Stimulated activated CD8-positive, alpha-beta memory T cell treated with anti-CD3 and anti-CD28 coated beads, Interleukin-12 subunit alpha, Interleukin-12 subunit beta, amount 100 ng/mL, for 1 hour (primary cell): ENCODE measurements at places on chromosomes 2 and 18.

GRCh38 chr2:232900811-232901735, 31.0 kb downstream of the SNORC start:
- no peak for DNase-seq

DNA sequence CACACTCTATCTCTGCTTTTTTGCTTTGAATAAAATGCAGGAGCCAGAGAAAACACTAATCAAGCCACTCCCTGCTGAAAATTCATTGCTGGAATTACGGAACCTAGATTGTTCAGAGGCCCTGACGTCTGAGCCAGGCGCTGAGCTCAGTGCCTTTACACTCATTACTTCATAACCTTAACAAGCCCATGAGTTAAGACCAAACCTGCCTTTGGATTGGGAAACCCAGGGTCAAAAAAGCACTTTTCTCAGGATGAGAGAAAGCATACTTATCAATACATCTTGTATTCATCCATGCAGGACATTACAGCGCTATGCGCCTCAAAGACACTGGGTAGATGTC, 762 bp downstream of the INO80C start:
- DNase-seq, result no peak

GRCh38 chr2:146523196-146523595, 1321.6 kb upstream of the ACVR2A start:
- no peak for DNase-seq

DNA sequence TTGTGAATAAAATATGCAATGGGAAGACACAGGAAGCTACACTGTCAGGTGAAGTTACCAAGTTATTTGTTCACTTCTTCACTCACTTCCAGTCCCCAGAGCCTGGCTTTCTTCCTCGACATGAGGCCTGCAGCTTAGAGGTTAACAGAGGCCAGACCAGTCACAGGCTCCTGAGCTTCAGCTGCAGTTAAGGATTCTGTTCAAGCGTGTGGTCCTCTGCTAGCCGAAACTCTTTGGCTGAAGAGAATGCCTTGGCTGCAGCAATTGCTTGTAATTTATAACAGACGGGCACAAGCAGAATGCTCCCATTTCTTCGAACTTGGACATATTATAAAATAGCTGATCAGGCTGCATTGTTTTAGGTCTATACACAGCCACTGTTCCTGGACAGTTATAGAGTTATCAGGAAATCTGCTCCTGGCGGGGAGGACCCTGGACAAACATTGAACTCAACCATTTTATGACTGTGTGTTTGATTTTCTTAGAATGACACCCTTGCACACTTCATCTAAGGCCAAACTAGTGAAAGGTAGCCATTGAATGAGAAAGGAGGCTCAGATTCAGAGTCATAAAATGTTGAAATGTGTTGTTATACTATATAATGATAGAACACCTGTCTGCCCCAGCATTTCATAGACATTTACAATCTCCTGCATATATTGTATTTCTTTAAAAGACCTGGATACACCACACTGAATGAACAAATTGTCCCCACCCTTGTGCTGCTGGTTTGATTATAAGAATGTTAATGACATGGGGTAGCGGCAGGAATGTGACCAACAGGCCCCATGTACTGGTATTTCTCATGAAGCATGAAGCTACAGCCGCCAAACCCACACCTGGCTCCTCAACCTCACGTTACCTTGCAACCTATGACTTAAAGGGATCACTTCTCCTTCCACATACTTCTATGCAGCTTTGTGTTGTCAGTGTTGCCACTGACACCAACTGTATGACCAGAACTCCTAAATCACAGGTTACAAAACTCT, 153.6 kb downstream of the TDRD15 start:
- DNase-seq, result no peak

DNA sequence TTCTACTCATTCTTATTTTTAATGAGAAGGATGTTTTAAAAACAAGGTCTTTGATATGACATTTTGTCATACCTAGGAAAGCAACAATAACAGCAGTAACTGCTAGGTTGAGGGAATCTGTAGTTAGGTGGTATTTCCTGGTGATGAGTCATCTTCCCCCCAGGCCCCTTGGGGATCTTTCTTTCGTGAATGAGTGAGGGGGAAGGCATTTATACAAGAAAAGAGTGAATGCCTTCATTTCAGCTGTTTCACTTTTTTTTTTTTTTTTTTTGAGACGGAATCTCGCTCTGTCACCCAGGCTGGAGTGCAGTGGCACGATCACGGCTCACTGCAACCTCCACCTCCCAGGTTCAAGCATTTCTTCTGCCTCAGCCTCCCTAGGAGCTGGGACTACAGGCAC, 108.6 kb downstream of the MAP4K4 start:
- DNase-seq, result no peak

DNA sequence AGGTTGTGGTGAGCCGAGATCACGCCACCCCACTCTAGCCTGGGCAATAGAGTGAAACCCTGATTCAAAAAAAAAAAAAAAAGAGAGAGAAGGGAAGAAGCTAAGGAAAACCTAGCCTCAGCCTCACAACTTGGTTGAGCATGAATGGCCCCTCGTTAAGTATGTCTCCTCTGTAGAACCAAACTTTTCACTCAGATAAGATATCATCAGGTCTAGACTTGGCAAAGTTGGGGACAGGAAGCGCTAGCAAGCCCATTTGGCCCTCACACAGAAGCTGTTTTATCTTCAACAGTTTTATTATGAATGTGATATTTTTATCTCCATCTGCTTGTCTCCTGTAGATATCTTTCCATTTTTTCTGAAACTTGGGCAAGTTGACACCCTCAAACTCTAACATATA, 3.5 kb upstream of the ASXL2 start:
- no peak for DNase-seq

- DNase-seq, result no peak
Measured at GRCh38 chr2:230674401-230674800, 38.2 kb upstream of the CAB39 start.

- no peak for DNase-seq
Measured at GRCh38 chr2:77013457-77013856, 508.7 kb downstream of the LRRTM4 start.

DNA sequence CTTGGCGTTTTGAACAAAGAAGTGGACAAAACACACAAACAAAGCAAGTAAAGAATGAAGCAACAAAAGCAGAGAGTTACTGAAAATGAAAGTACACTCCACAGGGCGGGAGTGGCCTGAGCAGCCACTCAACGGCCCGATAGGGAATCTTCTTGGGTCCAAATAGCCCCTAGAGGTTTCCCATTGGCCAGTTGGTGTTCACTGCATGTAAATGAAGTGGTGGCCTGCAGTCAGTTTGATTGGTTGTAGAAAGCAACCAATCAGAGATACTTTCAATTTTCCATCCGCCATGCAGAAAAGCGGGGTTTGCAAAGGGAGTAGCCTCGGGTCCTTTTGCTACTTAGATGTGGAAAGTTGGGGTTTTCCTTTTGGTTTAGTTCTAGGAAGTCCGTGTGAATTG, 31.6 kb downstream of the CYBRD1 start:
- DNase-seq, result no peak
